ENCODE measurements at places on chromosomes 7 and 10.
A peak's percentile ranks its signal among the peaks of the same experiment; 100 is the strongest.

DNA sequence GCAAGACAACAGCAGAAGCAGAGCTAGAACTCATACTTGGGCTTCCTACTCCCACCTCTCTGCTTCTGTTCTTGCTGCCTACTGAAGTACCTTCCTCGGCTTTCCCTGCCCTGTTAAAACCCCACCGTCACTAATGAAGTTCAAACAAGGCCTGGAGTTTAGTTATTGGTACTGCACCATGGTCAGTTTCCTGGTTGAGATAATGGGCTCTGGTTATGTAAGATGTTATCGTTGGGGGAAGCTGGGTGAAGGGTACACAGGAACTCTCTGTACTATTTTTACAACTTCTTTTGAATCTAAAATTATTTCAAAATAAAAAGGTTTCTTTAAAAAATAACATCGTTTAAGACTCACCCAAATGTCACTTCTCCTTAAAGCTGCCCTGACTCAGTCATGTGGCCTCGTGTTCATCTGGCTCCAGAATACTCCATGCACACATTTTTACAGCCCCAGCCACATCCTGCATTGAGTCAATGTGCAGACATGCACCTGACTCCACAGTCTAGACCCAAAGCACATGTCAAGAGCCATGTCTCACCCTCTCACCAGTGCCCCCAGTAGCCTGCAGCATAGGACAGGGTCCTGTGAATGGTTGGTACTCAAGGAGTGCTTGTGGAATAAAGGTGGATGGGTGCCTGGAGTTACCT lies 36.9 kb upstream of the AQP1 start:
- no peak for DNase-seq

- DNase-seq, result no peak
Measured at GRCh38 chr7:66110856-66111255, 3.8 kb upstream of the CRCP start.

- no peak for DNase-seq
Measured at GRCh38 chr10:35056686-35057085, 33.5 kb downstream of the CUL2 start.

DNA sequence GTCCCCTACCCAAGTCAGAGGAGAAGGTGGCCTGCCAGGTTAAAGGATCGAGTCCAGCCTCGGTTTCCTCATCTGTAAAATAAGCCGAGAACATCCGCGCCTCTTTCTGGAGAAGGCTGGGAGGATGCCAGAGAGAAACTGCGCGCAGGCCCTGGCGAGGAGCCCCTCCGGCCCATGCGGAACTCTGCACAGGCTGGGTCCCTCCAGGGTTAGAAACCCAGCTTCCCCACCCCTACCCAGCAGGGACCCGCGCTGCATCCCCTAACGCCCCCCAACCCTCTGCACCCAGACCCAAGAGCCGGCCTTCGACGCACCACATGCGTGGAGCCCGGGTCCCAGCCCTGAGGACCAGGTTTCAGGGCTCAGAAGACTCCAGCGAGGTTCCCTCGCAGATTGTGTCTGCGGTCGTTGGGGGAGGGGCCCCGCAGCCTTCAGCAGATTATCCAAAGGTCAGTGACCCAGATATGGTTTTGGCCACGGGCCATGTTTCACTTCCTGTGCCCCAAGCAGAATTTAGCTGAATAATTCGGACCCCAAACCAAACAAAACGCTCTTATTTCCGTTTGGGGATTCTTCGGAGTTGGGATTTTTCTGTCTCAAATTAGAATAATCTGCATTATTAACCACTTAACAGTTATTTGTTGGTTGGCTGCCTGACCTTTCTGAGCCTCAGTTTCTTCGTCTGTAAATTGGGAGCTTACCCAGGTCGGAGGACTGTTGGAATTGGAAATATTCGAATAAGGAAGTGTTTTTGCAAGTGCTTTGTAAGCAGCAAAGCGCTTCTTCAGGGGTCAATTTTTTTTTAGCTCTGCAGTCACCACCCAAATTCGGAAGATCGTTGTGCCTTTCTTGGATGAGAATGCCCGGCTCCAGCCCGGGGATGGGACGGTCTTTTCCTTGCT lies 167.7 kb downstream of the UBE2H start:
- no peak for DNase-seq

DNA sequence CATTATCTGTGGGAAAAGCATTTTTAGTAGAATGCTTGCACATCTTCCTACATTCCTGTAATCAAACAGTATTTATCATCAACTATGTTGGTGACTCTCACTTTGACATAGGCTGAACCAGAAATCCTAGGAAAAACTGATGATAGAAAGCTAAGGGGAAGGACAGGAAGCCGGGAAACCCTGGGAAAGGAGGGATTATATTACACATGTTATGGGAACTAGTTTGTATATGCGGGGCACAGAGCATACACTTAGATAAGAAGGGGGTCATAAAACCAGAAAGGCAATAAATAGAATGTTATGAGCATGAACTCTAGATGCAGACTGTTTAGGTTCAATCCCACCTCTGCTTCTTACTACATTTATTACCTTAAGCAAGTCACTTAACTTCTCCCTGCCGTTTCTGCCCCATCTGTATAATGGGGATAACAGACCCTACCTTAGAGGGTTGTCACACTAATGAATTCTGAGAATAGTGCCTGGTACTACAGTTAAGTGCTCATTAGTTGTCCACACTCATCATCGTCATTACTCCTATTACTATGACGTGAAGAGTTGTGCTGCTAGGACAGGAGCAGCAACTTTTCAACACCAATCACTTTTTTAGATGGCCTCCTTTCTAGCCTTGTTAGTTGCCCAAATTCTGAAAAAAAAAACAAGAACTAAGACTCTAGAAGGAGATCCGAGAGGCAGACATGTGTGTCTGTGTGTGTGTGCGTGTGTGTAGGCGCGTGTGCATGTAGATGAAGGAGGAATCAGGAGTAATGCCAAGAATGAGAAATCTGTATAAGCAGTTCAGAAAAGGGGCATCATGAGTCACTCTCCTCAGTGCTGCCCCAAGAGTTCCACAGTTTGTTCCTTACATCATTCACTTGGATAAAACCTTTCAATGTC lies 52.2 kb downstream of the KMT2C start:
- no peak for DNase-seq

DNA sequence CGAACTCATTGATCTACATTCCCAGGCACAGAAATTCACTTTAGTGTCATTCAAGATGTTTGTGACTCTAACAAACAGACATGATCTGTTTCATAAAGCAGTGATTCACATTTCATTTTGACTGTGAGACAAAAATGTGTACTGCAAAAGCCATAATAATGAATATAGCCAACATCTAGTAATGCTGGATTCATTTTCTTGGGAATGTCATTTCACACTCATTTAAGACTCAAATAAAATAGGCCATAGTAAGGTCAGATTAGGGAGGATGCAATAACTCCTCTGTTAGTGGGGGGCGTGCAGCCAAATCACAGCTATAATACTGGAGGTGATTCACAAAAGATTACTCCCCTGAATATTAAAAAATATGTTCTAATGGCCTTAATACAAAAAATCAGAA lies 566.6 kb upstream of the ZWINT start:
- DNase-seq, result no peak

DNA sequence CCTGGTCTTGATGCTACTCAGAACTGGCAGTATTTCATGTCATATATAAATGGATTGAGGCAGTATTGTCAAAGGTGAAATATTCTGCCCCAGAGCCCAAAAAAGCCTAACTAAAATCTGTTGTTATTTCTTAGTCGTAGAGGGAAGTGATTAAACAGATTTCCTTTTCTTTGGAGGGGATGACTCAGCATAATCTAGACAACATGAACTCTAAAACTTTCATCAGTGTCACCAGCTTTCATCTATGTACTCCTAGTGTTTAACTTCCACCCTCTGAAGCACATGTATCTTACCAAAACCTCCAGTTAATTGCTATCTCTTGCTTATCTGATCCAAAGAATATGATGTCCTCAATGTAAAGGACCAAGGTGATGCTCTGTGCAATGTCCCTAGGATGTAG lies 97.1 kb upstream of the ARID5B start:
- DNase-seq, result no peak

DNA sequence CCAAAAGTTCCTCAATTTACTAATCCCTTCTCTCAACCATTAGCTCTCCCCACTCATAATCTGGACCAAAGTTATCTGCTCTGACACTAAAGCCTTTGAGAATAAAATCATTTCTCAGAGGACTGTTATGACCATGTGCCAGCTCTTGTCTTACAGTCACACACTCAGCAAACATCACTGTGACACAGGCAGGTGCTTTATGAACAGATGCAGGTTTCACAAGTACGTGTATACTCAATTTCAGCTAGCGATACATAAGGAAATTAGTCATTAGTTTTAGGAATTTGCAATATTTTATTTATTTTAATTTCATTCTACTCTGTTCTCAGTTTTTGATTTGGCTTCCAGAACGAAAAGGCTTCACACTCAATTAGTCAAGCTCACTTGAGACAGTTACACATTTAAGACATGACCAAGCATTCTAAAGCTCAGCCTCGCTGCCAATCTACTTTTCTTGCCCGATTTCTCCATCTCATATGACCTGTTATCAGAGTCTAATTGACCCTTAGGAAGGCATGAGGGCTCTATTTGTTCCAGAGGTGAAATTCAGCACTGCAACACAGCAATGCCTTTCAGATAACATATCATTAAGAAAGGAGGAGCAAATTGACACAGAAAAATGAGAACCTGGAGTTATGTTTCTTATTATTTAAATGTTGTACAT lies 76.8 kb downstream of the TFEC start:
- DNase-seq, result no peak

- DNase-seq, result no peak
Measured at GRCh38 chr10:99358101-99358500, 28.9 kb downstream of the CNNM1 start.

DNA sequence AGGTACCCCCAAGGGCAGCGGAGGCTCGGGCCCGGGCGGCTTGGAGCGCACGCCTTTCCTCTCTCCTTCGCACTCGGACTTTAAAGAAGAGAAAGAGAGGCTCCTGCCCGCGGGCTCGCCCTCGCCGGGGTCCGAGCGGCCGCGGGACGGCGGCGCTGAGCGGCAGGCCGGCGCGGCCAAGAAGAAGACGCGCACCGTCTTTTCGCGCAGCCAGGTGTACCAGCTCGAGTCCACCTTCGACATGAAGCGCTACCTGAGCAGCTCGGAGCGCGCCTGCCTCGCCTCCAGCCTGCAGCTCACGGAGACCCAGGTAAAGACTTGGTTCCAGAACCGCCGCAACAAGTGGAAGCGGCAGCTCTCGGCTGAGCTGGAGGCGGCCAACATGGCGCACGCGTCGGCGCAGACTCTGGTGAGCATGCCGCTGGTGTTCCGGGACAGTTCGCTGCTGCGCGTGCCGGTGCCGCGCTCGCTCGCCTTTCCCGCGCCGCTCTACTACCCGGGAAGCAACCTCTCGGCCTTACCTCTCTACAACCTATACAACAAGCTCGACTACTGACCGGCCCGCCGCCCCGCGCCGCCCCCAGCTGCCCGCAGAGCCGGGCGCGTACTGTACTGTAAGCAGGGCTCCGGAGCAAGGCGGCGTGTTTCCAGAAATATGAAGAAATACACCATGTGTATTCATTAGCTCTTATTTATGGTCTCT lies 1.8 kb downstream of the HMX2 start:
- DNase-seq, result peak; percentile 23

GRCh38 chr10:120598386-120598785 lies 141.4 kb downstream of the PLPP4 start:
- no peak for DNase-seq

DNA sequence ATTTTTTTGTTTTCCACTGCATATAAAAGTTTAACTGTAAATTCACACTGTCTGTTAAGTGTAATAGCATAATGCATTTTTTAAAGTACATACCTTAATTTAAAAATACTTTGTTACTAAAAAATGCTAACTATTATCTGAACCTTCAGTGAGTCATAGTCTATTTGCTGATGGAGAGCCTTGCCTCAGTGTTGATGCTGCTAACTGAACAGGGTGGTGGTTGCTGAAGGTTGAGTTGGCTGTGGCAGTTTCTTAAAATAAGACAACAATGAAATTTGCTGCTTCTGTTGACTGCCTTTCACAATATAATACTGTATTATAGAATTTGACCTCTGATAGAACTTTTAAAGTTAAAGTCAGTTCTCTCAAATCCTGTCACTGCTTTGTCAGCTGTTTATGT lies 72.3 kb upstream of the GATAD1 start:
- DNase-seq, result no peak

GRCh38 chr10:133523631-133524203 lies 3.4 kb upstream of the CYP2E1 start:
- DNase-seq, result no peak

DNA sequence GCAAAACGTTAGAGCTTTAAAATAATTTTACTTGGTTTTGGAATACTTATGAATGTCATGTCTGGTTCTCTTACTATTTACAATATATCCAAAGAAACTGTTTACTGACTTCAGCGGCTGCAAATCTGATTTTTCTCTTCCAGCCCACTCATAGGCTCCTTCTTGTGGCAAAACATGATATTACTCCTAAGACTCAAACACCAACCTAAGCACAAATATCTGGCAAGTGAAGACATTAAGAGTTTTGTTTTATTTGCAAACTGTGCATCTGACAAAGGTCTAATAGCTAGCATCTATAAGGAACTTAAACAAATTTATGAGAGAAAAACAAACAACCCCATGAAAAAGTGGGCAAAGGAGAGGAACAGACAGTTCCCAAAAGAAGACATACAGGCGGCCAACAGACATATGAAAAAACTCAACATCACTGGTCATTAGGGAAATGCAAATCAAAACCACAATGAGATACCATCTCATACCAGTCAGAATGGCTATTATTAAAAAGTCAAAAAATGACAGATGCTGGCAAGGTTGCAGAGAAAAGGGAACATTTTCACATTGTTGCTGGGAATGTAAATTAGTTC lies 20.3 kb upstream of the GJC3 start:
- no peak for DNase-seq

- no peak for DNase-seq
Measured at GRCh38 chr10:3222068-3222467, 49.5 kb upstream of the PITRM1 start.

DNA sequence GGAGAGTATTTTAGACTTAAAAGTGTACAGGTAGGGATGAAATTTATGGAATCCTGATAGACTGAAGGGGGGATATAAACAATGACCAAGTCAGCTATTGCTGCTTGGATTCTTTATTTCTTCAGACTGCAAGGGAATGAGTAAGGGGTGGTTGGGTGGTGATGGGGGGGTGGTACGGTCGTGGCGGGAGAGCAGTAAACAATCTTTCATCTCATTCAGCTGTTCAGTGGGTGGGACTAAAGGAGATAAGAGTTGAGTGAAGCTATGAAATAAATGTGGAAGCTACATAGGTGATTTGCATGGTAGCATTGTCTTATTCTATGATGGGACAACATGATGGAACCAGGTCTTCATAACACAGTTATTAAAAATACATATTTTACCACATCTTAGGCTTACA lies 1.8 kb downstream of the SEPTIN7 start:
- no peak for DNase-seq
